Natural killer cell treated with Interleukin-12 subunit alpha and Interleukin-12 subunit beta and Interleukin-15 and Interleukin-18, amount 100 ng/mL, for 72 hours (primary cell): ENCODE measurements at places on chromosomes 12 and 14. TPM values are rescaled to one million over a fixed set of nuclear protein-coding genes. Genes with fewer than 3 reads are reported as not detected.

Gene KRT6C
- not detected for total RNA-seq

Gene C14orf180
- not detected for total RNA-seq

Gene TBX3
- not detected for total RNA-seq

Gene RTRAF
- total RNA-seq: 160 TPM

- peak; percentile 86 for DNase-seq
These were observed at the start of gene KCNH3 for GRCh38 chr12:49538510-49539403. Gene KCNH3 (plus strand): TSS chr12:49539030. CDS start chr12:49539417, 387 bp downstream.

- DNase-seq: no peak
These were observed 240.4 kb downstream of the CHST11 start for GRCh38 chr12:104697186-104697585.

- DNase-seq: no peak
These were observed 1061.8 kb downstream of the BCL11B start for GRCh38 chr14:98210045-98210672.

GRCh38 chr14:47389535-47389934 is 285.9 kb downstream of the MDGA2 start:
- no peak for DNase-seq

- DNase-seq: no peak
These were observed 27.1 kb upstream of the PCNX4 start for GRCh38 chr14:60064491-60065072.
